ENCODE measurements at places on chromosomes 7 and 10.

DNA sequence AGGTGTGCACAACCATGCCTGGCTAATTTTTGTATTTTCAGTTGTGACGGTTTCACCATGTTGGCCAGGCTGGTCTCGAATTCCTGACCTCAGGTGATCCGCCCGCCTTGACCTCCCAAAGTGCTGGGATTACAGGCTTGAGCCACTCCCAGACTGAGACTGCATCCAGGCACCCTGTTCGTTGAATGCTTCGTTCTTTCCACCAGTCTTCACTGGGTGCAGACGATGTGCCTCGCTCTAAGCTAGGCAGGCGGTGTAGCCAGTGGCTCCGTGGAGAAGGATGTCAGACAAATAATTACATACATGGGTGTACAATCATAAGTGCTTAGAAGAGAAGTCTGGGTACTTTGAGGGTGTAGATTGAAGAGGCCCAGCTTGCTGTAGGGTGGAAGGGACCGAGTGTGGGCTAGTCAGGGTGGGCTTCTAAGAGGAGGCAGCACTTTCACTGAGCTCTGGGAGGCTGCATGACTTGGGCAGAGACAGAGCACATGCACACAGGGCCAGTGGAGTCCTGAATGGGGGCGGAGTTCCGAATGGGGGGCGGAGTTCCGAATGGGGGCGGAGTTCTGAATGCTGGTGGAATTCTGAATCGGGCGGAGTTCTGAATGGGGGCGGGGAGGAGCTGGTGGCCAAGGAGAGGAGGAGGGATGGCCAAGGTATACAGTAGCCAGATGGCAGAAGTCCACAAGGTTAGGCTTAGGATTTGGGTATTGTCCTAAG lies 74.3 kb downstream of the COL26A1 start:
- DNase-seq, result no peak

GRCh38 chr10:51014680-51015389 lies 59.5 kb upstream of the PRKG1 start:
- DNase-seq, result no peak

DNA sequence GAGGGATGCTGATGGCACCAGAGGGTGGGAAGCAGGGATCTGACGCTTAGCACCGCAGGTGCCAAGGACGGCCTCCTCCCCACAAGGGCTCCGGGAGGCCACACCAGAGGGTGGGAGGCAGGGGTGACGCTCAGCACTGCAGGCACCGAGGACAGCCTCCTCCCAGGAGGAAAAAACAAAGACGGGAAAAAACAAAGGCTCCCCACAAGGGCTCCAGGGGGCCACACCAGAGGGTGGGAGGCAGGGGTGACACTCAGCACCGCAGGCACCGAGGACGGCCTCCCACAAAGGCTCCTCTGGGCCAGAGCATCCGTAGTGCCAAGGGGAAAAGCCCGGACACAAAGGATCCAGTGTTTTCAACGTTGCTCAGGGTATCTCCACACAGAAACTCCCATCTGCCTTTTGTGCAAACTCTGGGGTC lies 25.6 kb downstream of the DIP2C start:
- DNase-seq, result no peak

- DNase-seq, result no peak
Observed at GRCh38 chr10:131207584-131208532, 103.7 kb downstream of the TCERG1L start.

GRCh38 chr7:100946766-100947365 lies 2.5 kb upstream of the MUC3A start:
- DNase-seq, result no peak

DNA sequence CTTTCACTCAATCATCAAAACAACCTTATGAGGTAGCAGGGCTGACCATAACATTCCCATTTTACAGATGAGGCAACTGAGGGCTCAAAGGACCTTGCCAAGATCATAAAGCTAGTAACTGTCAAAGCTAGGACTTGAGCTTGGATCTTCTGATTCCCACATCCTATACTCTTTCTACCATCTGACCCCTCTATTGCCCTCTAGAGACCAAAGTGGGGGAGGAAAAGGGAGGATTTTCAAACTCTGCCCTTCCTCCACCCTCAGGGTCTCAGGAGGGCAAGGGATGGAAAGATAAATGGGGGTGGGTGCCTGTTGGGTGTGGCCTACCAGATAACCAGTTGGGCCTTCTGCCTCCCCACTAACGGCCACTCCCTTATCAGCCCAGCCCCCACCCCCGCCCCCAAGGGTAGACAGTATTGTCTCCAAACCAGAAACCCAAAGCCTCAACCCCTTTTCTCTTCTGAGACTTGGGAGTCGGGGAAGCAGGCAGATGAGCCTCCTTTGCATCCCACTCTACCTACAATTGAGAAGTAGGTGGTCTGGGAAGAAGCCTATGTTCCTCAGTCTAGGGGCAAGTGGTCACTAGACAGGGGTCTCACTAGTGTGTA lies 7.9 kb downstream of the LDB1 start:
- no peak for DNase-seq

GRCh38 chr10:110147961-110148360 lies 59.4 kb upstream of the MXI1 start:
- no peak for DNase-seq

DNA sequence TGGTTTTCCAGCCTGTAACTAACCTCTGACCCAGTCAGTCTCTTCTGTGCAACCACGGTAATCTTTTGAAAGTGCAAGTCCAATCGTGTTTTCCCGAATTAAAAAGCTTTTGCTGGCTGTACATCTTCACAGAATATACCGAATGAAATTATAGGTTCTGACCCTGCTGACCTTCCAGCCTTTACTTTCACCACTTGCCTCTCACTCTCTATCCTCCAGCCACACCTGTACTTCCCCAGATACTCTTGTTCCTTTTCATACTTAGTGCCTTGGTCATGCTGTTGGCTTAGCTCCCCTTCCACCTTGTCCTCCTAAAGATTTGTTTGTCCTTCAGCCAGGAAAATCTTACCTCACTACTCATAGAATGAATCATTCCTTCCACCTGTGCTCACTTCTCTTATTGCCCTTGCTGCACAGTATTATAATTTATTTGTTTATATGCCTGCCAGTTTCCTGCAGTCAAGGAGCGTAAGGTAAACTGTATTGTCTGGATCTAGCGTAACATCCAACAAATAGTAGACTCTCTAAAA lies 2.3 kb upstream of the PNPLA8 start:
- DNase-seq, result no peak

- no peak for DNase-seq
Observed at GRCh38 chr7:68245688-68246087, 1249.1 kb downstream of the TYW1 start.

DNA sequence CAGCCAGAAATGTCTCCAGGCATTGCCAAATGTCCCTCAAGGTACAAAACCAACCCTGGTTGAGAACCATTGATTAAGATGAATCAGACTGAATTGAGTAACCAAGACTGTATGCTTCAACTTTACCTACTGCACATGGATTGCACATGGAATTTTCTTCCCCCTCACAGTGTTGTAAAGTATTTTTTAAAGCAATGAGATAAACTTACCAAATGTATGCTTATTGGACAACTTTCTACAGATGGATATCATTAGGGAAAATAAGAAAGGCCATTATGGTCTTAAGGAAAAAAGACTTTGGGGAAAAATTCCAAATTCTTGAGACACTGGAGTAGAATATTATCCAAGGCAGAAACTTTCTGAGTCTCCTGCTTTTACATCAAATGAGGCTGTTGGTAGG lies 20.9 kb upstream of the MTPN start:
- DNase-seq, result no peak

- DNase-seq, result no peak
Observed at GRCh38 chr10:11796474-11796873, 26.7 kb upstream of the PROSER2 start.

DNA sequence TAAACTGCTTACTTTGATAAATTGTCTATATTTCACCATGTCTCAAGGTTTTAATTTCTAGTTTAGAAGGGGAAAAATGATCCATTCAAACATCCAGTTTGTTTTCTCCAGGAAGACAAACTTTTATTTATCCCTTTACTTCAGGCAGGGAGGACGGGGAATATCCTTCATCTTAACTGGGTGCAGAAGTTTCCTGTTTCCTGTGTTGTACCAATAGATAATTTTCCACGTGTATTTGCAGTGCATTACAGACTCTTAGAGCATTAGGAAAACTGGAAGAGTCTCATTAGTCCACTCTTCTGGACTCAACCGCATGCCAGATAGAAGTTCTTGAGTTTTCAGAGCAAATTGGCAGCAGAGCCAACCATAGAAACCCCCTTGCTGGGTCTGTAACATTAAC lies 39.4 kb upstream of the PIP4K2A start:
- DNase-seq, result no peak

GRCh38 chr7:112089551-112089950 lies 116.6 kb downstream of the DOCK4 start:
- no peak for DNase-seq

GRCh38 chr10:75969031-75969430 lies 537.6 kb downstream of the LRMDA start:
- DNase-seq, result no peak

- no peak for DNase-seq
Observed at GRCh38 chr10:76185471-76186301, 754.3 kb downstream of the LRMDA start.

GRCh38 chr7:150404172-150404804 lies 25.2 kb downstream of the ZNF775 start:
- DNase-seq, result no peak

GRCh38 chr7:151416112-151416940 lies 6.5 kb upstream of the WDR86 start:
- no peak for DNase-seq

DNA sequence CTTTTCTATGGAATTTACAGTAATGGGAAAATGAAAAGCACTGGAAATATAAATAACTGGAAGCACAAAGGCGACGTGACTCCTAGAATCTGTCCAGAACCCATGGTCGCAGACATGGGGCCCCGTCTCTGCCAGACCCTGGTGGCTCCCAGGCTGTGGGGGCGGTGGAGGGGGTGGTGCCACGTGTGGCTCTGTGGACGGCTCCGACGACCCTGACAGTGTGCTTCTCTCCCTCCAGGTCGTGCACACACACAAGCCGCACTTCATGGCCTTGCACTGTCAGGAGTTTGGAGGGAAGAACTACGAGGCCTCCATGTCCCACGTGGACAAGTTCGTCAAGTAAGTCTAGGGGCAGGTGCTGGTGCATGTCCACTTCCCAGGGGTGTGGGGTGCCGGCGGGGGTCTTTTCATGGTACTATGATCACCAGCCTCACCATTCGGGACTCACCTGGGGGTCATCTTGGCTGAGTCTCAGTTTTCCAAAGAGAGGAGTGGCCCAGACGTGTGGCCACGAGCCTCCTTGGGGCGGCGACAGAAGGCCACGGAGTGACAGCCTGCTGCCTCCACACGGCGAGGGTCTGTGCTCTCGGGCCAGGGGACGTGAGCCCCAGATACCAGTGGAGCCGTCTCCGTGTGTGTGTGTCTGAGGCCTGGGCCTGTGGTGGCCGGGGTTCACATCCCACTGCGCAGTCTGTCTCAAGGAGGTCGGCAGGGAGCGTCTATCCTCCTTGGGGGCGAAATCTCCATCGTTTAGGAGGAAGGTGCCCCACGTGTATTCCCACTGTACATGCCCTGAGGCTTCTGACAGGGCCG lies 108.2 kb downstream of the INPP5A start:
- no peak for DNase-seq

GRCh38 chr10:47231414-47231813 lies 68.6 kb upstream of the GDF10 start:
- no peak for DNase-seq

All from CD4-positive, alpha-beta T cell treated with Interleukin-2 at 100 ng/mL for 4 hours (primary cell).